ENCODE measurements at places on chromosomes 6 and 20. TPM values are rescaled to one million over a fixed set of nuclear protein-coding genes. Genes with fewer than 3 reads are reported as not detected.
A peak's percentile ranks its signal among the peaks of the same experiment; 100 is the strongest.

Gene PSMB9
- polyA plus RNA-seq = 183 TPM

DNA sequence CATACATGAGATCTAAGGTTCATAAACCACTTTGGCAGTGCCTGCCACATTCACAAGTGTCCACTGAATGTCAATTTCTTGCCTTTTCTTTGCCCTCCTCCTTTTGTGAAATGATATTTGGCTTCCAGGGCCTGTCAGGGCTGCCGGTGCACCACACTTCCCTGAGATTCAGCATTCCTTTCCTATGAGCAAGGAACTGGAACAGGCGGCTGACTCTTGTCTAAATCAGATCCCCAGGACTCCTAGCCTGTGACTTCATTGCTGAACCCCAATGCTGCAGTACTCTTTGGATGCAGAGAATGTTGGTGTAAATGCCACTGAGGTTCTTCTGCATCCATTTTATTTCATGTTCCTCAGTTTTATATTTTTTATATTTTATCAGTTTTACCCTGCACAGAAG, 172.2 kb downstream of the ARID1B start:
- peaks cover 5% of the 10 kb centered on the region for H3K4me1 ChIP-seq
- H3K36me3 ChIP-seq = no peaks in the 10 kb centered on the region
- H3K27me3 ChIP-seq = no peaks in the 10 kb centered on the region

DNA sequence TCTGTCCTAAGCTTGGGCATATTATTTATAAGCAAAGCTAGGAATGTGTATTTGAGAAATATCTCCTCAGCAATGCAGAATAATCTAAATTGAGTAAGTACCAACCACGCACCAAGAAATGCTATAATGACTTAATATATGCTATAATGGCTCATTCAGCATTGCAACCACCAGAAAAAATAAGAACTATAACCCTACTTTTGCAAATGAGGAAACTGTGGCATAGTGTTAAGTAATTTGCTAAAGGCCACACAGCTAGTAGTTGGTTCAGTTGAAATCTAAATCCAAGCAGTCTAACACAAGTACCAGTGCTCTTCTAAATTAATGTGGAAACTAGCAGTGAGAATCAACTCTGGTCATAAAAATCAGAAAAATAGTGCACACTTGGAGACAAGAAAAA, 35.7 kb downstream of the HBS1L start:
- no peaks in the 10 kb centered on the region for H3K36me3 ChIP-seq
- no peak for DNase-seq
- no peak overlapping the region for H3K27ac ChIP-seq
- no peaks in the 10 kb centered on the region for H3K4me1 ChIP-seq

Gene GSS
- polyA plus RNA-seq = 43.7 TPM

GRCh38 chr6:151609146-151609902, 115.5 kb downstream of the CCDC170 start:
- DNase-seq = no peak
- no peaks in the 10 kb centered on the region for H3K27me3 ChIP-seq
- no peak overlapping the region for H3K4me3 ChIP-seq

Gene CEP250
- 8.7 TPM for polyA plus RNA-seq

DNA sequence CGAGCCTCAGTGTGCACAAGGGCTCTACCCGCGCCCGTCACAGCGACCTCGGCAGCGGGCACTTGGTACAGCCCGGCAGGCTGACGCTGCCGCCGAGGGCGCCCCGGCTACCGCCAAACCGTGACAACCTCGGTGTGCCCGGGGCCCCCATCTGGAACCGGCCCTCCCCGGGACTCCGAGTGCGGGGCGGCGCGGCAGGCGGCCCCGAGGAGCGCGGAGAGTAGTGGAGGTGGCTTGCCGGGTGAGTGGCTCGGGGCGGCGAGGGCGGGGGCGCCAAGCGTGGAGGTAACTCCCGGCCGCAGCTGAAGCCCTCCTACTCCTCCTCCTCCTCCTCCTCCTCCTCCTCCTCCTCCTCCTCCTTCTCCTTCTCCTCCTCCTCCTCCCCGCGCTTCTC, at the start of gene ISM1:
TSS of gene ISM1 (plus strand) at position 371 of the 394 bp plus-strand sequence. CDS start 503 bp downstream, outside the sequence.
- H3K4me1 ChIP-seq = peaks cover 16% of the 10 kb centered on the region
- no peaks in the 10 kb centered on the region for H3K36me3 ChIP-seq
- peak within 1 kb of the TSS; percentile 40 for H3K4me3 ChIP-seq
- H3K27ac ChIP-seq = peak within 1 kb of the TSS; percentile 34
- no peaks in the 10 kb centered on the region for H3K27me3 ChIP-seq

- no peak overlapping the region for H3K4me3 ChIP-seq
- no peak overlapping the region for H3K27ac ChIP-seq
- peak; percentile 83 for DNase-seq
- no peaks in the 10 kb centered on the region for H3K27me3 ChIP-seq
- H3K36me3 ChIP-seq = no peaks in the 10 kb centered on the region
These were observed 99.3 kb upstream of the CHD6 start for GRCh38 chr20:41717483-41717882.

GRCh38 chr20:52078289-52078688, 113.3 kb downstream of the ZFP64 start:
- DNase-seq = no peak
- H3K27ac ChIP-seq = no peak overlapping the region
- H3K4me3 ChIP-seq = no peak overlapping the region
- H3K36me3 ChIP-seq = no peaks in the 10 kb centered on the region
- H3K4me1 ChIP-seq = no peaks in the 10 kb centered on the region

GRCh38 chr6:104537180-104537579, 322.5 kb downstream of the HACE1 start:
- H3K36me3 ChIP-seq = no peaks in the 10 kb centered on the region
- no peak overlapping the region for H3K27ac ChIP-seq
- no peaks in the 10 kb centered on the region for H3K27me3 ChIP-seq
- no peak overlapping the region for H3K4me3 ChIP-seq
- DNase-seq = no peak
